ENCODE measurements at places on chromosomes 5 and 9.

GRCh38 chr9:136613824-136614371 is 48.8 kb upstream of the EGFL7 start:
- no peak for DNase-seq

- no peak for DNase-seq
Measured at GRCh38 chr9:77847059-77847499, 184.5 kb downstream of the GNAQ start.

DNA sequence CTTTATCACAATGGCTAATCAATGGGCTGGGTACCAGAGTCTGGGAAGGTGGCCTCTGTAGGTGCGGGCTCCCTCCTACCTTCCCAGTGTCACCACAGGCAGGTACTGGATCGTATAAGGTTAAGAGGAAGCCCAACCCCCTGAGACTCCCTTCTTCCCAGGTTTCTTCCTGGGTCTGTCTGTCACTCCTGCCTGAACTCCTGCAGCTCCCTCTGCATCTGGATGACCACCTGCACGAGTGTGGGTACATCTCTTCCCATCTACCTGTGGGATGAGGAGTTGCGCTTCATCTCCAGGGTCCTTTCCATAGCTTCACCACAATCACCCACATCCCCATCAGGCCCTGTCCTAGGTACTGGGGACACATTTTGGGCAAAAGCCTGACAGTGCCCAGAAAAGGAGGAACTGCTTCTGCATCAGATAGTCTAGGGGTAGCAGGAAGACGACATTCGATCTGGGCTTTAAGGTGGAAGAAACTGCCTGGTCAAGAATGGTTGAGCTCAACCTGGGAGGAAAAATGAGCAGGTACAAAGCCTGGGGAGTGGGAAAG is 112.2 kb upstream of the ALDH1B1 start:
- no peak for DNase-seq

DNA sequence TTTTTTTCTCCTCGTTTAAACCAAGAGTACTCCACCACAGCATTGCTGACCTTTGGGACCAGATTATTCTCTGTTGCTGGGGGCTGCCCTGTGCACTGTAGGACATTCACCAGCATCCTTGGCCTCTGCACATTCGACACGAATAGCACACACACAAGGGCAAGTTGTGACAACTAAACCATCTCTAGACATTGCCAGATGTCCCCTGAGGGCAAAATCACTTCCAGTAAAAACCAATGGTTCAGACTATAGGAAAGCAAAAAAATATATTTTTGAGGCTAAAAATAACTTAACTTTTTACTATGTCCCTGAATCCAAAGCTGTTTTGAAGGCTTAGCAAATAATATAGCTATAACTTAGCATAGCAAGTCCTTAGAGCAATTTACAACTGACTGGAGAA is 65.9 kb downstream of the SEMA5A start:
- no peak for DNase-seq

DNA sequence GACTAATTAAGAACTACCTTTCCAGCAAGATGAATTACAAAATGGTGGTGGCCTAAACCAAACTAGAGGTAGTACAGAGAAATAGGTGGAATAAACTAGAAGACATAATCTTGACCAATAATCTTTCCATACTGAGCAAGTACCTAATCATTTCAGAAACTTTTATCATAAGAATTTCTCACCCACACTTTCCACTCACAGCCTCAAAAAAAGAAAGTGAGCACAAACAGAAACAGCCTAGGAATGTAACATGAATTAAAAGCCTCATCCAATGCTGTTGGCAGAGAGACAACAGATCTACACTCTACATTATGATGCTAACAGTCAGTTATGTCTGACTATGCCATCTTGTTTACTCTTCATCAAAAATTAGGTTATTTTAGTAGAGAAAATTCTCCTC is 1.3 kb downstream of the RNF38 start:
- no peak for DNase-seq

GRCh38 chr5:10499066-10499465 is 57.4 kb downstream of the ROPN1L start:
- no peak for DNase-seq

- no peak for DNase-seq
Measured at GRCh38 chr5:176547802-176548201, 1.3 kb upstream of the CDHR2 start.

DNA sequence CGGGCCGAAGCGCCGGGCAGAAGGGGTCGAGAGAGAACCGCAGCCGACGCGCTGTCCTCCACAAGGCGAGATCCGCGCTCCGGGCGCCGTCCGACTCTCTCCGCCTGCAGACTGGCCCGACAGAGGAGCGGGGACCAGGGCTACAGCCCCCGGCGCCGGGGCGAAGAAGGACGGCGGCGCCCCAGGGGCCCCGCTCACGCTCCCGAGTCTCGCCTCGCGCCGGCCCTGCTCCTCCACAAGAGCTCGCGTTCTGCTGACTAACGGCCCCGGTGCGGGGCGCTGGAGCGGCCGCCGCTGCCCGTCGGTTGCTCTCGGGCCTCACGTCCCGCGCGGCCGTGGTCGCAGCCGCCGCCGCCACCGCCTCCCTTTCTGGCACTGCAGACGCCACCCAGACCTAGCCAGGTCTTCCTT is 338 bp downstream of the ABHD17B start:
- no peak for DNase-seq

GRCh38 chr9:6270896-6271295 is 55.3 kb downstream of the IL33 start:
- no peak for DNase-seq

DNA sequence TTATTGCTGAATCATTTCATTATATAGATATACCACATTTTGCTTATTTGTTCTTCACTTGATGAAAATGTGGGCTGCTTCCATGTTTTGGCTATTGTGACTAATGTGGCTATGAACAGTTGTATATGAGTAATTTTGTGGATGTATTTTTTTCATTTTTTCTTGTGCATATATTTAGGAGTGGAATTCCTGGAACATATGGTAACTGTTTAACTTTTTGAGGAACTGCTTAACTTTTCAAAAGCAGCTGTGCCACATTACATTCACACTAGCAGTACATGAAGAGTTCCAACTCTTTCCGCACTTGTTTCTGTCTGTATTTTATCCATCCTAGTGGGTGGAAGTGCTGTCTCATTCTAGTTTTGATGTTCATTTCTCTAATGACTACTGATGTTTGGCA is 67.8 kb downstream of the JAK2 start:
- no peak for DNase-seq

- DNase-seq: no peak
Measured at GRCh38 chr9:36828611-36829013, 205.5 kb downstream of the PAX5 start.

- DNase-seq: no peak
Measured at GRCh38 chr5:16976625-16977008, 40.5 kb upstream of the MYO10 start.

DNA sequence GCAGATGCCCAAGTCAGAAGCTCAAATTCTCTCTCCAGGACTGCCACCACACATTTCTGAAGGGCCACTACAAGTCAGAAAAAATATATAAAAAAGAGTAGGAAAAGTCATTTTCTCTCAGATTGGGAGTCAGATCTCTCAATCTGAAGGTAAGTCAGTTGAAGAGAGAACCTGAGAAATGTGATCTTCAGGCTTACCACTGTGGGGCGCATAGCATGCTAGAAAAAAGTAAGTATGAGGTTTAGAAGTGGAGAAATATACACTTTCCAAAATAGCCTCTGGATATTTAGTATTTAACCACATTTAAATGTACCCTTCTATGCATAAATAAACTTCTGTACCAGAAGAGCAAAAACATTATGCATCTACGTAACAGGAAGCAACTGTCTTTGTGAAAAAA is 800.7 kb upstream of the CTNND2 start:
- DNase-seq: no peak

DNA sequence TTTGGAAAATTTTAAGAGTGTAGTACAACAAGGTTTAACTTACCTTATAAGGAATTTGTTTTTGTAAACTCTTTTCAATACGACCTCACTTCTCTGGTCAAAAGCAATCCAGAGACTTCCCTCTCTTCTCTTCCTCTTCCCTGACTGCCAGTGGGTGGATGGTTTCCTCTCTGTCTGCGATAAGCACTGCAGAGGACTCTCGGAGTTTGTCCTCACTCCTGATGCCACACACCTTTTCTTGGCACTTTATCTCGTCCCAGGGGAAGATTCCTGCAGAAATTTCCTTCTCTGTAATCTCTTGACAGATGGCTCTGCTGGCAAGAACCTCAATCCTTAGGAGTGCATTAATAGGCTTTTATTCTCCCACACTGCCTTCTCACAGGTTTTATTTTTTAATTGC is 641.6 kb downstream of the NR2F1-AS1 start:
- DNase-seq: no peak

Measured in T-cell (primary cell).